CD4-positive, alpha-beta T cell treated with Interleukin-4 for 4 hours (primary cell): ENCODE measurements at places on chromosomes 6 and 20.

- DNase-seq: no peak
These were observed 566.5 kb upstream of the AGPAT4 start for GRCh38 chr6:161840380-161840779.

GRCh38 chr6:166494757-166495486 lies 91.6 kb downstream of the RAMACL start:
- no peak for DNase-seq

- no peak for DNase-seq
These were observed 315.4 kb downstream of the PLCB1 start for GRCh38 chr20:8447262-8448120.

DNA sequence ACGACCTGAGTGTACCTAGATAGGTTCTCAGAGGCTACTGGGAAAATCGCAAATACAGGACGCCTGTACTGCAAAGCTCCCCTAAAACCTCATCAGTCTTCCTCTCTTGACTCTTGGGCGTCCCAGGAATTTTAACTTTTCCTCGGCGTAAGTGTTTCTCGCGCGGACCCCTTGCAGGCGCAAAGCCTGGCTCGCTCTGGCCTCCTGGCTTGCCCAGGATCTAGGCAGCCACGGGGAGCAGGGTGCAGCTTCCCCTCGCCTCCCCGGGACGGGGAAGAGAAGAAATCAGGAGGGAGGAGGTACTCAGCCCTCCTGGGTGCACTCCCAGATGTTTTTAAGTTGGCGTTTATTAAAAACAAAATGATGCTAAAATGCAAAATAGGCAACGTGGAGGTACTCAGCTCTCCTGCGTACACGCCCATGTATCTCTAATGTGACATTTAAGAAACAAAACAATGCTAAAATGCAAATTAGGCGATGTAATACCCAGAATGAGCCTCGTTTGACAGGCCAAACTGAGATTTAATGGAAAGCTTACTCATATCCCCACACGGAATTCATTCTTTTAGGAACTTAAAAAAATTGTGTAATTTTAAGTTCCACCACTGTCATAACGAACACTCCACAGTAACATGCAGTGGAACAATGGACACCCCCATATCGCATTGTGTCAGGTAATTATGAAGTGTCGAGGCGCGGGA lies 1.6 kb upstream of the SOBP start:
- DNase-seq: no peak

DNA sequence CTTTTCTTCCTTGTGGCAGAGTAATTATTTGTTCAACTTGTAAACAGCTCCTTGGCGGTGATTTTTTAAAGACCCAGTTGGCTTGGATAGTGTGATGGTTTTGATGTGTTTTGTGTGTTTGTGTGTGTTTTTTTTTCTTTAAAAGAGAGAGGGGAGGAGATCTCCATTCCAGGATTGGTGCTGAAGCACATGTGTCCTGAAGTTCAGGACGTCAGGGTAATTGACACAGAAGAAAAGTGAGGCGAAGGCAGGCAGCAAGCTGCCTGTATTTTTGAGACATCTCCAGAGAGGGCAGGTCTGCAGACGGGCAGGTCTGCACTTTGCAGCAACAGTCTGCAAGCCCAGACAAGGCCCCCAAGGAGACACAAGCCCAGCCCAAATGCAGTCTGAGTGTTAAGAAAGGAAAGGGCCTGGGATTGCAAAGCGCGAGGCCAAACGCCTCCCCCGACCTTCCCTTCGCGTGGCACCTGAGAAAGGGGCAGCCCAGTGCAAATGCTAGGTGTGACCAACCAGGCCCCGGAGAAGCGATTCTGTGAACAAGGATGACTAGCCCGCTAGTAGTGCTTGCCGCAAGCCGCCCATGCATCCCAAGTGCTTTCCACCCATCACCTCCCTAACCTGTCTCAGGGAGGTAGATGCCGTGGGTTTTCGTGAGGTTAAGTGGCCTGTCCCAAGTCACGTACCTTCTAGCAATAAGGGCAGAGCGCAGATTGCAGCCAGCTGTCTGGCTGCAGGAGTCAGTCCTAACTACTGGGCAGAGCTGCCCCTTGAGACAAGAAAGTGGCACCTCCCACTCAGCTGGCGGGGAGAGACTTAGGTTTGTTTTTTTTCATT lies 230.5 kb downstream of the ZMYND8 start:
- no peak for DNase-seq
